ENCODE measurements at places on chromosomes 3 and 15.

DNA sequence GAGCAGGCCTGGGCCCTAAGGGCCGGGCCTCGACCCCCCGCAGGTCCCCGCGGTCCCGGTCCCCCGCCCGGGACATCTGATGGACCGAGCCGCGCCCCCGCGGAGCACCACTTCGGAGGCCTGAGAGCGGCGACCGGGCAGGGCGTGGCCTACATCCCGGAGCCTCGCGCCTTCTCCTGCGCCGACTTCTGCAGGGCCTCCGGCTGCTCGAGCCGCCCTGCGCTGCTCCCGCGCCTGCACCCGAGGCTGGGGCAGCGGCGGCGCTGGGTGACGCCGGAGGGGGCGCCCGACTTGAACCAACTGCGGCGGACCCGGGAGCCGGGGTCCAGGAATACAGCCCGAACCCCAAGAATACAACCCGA is 14.9 kb upstream of the GP9 start:
- no peak for DNase-seq

DNA sequence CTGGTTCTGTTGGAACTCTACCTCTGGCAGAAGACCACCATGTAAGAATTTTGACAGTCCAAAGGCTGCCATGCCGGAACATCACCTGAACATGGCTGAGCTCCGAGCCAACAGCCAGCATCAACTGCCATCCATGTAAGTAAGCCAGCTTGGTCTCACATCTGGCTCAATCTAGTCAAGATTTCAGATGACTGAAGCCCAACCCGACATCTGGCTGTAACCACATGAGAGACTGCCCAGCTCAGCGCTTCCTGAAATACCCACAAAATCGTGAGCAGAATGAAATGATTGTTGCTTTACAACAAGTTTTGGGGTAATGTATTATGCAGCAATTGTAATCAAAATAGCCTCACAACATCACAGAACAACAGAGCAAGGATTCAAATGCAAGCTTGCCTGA is 32.9 kb downstream of the GHSR start:
- DNase-seq, result no peak

DNA sequence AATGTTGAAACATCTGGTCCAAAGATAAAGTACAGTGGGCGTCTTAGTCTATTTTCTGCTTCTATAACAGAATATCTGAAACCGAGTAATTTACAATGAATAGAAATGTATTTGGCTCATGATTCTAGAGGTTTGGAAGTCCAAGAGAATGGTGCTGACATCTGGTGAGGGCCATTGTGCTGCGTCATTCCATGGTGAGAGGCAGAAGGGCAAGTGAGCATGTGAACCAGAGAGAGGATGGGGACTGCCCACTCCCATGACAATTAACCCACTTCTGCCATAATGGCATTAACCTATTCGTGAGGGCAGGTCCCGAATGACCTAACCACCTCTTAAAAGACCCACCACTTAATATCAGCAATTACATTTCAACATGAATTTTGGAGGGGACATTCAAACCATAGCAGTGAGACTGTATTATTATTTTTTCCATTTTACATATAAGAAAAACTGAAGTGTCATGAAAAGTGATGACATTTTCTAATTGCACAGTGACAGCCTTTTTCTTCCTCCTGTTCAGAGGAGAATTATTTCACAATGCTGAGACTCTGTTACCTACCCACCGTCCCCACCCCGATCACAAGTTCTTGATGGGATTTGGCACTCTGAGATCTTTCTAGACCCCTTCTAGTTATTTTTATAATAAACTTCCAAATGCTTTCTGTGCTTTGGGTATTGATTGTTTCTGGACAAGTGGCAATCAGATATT is 238.8 kb downstream of the RPLP1 start:
- no peak for DNase-seq

DNA sequence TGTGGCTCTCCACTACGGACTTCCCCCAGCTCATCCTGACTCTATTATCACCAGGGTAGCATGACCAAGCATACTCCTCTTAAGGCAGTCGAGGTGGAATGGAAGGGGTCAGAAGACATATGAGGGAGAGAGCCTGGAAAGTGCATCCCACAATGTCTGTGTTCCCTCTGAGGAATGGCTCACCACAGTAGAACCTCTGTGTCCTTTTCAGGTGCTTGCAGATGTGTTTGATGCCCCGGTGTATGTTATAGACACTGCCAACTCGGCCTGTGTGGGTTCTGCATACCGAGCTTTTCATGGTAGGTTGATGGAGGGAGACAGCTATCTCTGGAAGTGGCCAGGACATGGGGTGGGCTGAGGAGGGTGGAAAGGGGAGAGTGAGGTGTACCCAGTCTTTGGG is 50.3 kb downstream of the XYLB start:
- no peak for DNase-seq

- no peak for DNase-seq
Measured at GRCh38 chr15:57522148-57522547, 69.6 kb upstream of the MYZAP start.

GRCh38 chr3:184314700-184315542 is 515 bp downstream of the EIF4G1 start:
- peak; percentile 52 for DNase-seq

- no peak for DNase-seq
Measured at GRCh38 chr15:91865486-91865885, 12.0 kb downstream of the SLCO3A1 start.

DNA sequence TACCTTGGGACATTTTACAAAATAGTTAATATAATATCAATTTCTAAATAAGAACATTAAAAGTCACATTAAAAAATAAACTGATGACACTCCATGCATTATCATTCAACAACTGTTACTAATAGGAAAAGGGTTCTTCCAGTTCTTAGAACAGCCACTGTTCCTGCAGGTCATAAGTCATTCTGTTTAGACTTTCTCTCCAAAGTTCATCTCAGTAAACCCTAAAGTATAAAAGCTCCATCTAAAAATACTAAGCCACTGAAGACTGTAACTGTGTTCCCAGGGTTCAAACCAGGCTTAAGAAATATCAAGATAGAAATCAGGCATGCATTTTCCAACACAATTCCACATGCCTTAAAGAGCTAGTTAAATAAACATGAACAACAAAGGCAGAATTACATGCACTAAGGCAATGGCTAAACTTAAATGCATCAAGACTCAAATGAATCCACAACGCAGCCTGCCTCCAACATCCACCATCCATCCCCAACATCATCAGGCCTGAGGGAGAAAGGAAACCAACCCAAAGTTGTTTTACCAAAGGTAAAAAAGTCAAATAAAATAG is 46.2 kb downstream of the DMXL2 start:
- DNase-seq, result no peak

GRCh38 chr15:98422130-98422478 is 226.2 kb upstream of the IGF1R start:
- DNase-seq, result no peak

DNA sequence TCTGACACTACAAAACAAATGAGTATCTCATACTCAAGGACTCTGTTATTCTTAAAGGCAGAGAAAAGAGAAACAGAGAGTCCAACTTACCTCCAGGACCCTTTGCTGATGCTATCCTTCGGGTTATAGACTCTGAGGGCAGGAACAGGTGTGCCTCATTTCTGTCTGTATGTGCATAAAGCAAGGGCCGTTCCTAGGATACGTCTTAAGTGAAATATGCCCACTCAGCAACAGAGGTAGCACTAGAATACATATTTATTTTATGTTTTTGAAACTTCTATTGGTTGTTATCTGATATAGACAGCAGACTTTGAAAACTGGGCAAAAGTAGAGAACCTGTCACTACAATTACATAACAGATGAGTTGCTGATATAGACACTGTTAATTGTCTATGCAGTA is 89.3 kb upstream of the CPNE4 start:
- no peak for DNase-seq

DNA sequence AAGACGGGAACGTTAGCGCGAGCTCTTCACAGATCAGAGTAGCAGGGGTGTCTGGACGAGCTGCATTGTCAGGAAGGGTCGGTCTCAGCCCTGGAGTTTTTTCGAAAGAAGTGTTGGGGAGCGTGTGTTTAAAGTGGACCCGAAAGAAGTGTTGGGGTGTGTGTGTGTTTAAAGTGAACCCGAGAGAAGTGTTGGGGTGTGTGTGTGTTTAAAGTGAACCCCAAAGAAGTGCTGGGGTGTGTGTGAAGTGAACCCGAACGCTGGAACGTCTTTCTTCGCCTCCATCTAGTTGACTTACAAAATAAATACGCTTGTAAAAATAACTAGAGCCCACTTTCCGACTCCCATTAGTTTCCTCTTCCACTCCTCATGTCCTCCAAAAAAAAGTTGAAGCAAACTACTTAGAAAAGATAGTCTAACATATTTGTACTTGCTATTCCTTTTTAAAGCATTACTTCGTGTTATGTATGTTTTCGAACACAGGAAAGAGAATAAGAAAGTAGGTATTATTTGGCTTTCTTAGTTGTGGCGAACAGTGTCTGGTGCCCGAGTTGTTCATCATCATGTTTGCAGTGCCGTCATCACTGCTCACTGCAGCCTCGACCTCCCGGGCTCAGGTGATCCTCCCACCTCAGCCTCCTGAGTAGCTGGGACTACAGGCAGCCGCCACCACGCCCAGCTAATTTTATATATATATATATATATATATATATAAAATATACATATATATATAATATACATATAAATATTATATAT is 1.0 kb downstream of the LRCH3 start:
- peak; percentile 7 for DNase-seq

GRCh38 chr3:45055411-45056143 is 29.5 kb downstream of the CLEC3B start:
- peak; percentile 60 for DNase-seq

DNA sequence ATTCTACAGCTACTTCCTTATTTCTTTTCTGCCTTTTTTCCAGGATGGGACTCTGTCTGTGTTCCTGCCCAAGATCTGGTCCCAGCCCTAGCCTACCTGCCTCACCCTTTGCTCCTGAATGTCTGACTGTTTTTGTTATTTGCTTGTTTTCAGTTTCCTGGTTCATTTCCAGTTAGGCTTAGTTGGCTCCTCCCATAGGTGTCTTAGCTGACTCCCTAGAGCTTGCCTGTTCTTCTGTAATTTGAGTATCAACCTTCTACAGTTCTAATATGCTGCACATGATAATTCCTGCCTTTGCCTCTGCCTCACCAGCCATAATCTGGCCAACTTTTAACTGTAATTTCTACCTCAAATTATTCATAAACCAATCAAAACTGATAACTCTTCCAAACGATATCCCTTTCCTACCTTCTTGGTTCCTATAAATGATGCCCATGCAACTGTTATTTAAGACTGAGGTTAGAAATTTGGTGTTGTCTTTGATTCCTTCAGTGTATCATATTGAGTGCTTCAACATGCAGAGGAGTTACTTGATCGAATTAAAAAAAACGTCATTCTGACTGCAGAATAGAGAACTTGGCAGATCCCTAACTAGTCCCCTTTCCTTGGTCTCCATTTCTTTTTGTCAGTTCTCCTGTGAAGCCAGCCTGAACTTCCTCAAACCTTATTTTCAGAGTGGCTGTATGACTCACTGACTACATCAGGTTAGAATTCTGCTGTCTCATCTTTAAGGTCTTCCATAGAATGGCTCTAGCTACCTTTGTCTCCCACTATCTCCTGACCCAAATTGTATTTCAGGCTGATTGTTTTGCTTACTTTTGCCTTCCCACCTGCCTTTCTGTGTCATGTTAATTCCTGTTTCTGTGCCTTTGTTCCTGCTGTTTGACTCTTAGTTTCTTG is 8.4 kb downstream of the GOLM2 start:
- DNase-seq, result no peak

GRCh38 chr3:16846373-16847080 is 38.2 kb upstream of the PLCL2 start:
- no peak for DNase-seq

GRCh38 chr15:66595332-66595731 is 29.5 kb upstream of the LCTL start:
- no peak for DNase-seq

GRCh38 chr15:76177491-76178040 is 117.8 kb downstream of the TMEM266 start:
- DNase-seq, result no peak

DNA sequence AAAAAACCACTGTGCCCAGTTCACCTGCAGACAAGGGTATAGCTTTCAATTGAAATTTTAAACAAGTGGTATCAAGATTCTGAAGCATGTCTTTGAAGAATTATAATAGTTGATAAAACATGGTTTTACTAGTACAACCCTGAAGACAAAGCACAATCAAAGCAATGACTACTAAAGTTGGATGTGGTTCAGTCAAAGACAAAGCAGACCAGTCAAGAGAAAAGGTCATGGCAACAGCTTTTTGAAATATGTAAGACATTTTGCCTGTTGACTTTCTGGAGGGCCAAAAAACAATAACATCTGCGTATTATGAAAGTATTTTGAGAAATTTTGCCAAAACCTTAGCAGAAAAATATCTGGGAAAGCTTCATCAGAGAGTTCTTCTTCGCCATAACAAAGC is 1393.6 kb downstream of the SI start:
- DNase-seq, result no peak

DNA sequence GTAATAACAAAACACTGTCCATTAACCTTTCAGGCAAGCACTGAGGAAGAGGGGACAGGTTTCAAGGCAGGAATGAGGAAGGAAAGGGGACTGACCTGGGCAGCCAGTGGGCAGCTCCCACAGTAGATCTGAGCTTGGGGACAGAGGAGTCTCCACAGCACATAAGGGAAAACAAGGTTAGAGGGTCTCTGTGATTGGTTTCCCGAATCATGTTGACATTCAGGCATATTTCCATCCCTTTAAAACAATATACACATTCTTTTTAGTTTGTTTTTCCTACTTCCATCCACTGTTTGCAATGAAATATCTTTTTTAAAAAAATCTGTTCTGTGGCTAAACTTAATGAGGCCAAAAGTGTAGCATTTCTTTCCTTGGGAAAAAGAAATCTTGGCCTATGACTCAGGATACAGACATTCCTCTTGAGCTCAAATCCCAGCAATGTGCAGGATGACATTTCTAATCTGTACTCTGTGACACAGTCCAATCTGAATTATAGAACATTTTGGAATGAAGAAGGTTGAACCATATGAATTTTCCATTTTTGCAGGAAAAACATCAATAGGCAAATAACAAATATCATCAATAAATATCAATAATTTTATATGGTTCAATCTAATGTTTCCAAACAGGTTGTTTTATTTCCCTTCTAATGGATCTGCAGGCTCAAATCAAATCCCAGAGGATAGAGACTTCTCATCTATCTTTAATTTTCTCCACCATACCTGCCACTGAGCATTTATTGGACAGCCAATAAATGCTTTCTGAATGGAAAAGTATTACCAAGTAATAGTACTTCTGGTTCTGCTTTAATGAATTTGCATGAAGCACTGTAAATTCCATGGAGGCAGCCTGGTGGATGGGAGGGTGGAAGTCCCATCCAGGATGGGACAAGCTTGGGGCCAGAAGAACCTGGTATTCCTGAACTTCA is 54.1 kb downstream of the ITGB5 start:
- DNase-seq, result no peak

GRCh38 chr3:119647171-119647570 is 13.2 kb downstream of the POPDC2 start:
- DNase-seq, result no peak

Data from WERI-Rb-1 (cell line).